MV-4-11 (cell line): ENCODE measurements at places on chromosomes 4 and X.
A peak's percentile ranks its signal among the peaks of the same experiment; 100 is the strongest.

GRCh38 chrX:78658414-78658813 lies 714 bp downstream of the RTL3 start:
- DNase-seq: peak; percentile 40

- DNase-seq: no peak
These were observed 231.3 kb upstream of the CT83 start for GRCh38 chrX:116694046-116694445.

GRCh38 chrX:120561634-120562568 lies 1.1 kb upstream of the CUL4B start:
- no peak for DNase-seq

- DNase-seq: no peak
These were observed 35.2 kb upstream of the LPAR4 start for GRCh38 chrX:78712336-78712735.

GRCh38 chr4:161929956-161930355 lies 233.8 kb downstream of the FSTL5 start:
- DNase-seq: no peak

GRCh38 chr4:74873545-74874301 lies 59.2 kb upstream of the PARM1 start:
- no peak for DNase-seq

- DNase-seq: no peak
These were observed 69.0 kb upstream of the SPANXN1 start for GRCh38 chrX:145178268-145178667.
